ENCODE measurements at places on chromosomes 16 and 17.
A peak's percentile ranks its signal among the peaks of the same experiment; 100 is the strongest.

DNA sequence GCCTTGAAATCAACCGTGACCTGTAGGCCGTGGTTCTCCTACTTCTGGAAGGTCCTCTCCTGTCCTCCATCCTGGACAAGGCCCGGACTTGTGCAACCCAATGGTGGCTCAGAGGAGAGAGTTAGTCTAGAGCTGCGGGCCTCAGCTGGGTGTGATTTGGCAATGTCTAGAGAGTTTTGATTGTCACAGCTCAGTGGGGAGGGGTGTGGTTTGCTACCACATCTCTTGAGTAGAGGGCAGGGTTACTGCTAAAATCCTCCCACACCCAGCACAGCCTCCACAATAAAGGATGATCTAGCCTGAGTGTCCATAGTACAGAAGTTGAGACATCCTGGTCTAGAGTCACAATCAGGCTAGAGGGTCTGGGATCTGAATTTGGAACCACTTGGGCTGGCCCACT lies 40.3 kb downstream of the MYH13 start:
- no peak for DNase-seq

DNA sequence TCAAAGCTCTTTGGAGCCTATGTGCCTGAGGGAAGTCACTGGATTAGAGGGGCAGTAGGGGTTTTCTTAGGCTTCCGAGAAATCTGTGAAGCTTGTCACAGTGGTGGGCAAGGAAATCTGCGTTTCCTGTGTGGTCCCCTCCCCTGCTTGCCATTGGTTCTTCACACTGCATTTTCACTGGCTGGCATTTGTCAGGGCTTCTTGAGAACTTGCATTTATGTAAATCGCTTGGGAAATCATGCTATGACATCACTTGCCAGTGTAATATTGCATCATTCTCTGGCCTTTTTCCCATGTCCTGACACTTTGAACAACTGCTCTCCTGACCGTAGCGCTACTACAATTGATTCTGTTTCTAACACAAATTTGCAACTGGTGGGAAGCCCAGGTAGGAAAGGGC lies 1.8 kb downstream of the CACNG3 start:
- no peak for DNase-seq

DNA sequence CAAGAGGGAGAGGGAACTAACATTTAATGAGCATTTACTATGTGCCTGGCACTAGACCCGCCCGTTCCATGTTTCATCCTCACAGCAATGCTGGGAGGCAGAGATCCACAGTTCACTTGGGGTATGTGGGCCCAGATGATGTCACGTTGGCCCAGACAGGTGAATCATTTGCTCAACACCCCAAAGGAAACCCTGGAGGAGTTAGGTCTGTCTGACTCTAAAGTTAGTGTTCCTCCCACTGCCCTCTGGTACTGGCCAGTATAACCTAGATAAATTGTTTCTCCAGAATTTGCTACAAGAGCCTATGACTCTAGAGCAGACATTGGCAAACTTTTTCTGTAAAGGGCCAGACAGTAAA lies 164.6 kb downstream of the VPS53 start:
- no peak for DNase-seq

DNA sequence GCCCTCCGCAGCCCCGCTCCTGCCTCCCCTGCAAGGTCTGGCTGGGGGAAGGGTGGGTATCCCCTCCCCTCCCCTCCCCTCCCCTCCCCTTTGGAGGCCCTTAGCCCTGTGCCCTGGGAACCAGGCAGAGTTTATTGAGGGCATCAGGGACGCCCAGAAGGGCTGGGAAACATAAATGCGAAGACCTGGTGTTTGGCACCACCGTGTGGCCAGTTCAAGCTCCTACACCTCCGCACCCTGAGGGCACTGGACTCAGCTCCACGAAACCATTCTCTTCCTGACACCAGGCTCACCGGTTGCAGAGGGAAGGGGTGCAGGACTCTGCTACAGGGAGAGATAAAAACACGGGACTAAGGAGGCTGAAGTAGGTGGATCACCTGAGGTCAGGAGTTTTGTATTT lies 1.0 kb upstream of the AIPL1 start:
- DNase-seq = no peak

- DNase-seq = no peak
Observed at GRCh38 chr16:17289674-17290635, 180.8 kb downstream of the XYLT1 start.

GRCh38 chr16:22225060-22225459 lies 19.0 kb downstream of the EEF2K start:
- peak; percentile 40 for DNase-seq

DNA sequence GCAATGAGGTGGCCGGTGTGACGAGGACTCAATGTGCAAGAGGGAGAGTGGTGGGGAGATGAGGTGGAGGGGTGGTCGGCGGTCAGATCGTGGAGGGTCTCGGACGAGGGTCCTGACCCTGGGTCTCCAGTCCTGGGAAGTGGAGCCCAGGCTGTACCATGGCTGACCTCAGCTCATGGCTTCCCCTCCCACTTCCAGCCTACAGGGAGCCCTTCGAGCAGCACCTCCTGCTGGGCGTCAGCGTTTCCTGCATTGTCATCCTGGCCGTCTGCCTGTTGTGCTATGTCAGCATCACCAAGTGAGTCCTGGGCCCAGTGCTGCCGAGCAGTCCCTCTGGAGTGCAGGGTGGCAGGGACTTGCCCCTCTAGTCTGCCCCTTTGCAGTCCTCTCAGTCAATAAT lies 41.8 kb downstream of the IL4R start:
- DNase-seq = no peak

GRCh38 chr17:72134608-72135394 lies 14.0 kb downstream of the SOX9 start:
- DNase-seq = no peak

GRCh38 chr17:44492706-44493272 lies 10.4 kb downstream of the GPATCH8 start:
- no peak for DNase-seq

GRCh38 chr16:3032624-3033023 lies 4.1 kb downstream of the BICDL2 start:
- DNase-seq = no peak

DNA sequence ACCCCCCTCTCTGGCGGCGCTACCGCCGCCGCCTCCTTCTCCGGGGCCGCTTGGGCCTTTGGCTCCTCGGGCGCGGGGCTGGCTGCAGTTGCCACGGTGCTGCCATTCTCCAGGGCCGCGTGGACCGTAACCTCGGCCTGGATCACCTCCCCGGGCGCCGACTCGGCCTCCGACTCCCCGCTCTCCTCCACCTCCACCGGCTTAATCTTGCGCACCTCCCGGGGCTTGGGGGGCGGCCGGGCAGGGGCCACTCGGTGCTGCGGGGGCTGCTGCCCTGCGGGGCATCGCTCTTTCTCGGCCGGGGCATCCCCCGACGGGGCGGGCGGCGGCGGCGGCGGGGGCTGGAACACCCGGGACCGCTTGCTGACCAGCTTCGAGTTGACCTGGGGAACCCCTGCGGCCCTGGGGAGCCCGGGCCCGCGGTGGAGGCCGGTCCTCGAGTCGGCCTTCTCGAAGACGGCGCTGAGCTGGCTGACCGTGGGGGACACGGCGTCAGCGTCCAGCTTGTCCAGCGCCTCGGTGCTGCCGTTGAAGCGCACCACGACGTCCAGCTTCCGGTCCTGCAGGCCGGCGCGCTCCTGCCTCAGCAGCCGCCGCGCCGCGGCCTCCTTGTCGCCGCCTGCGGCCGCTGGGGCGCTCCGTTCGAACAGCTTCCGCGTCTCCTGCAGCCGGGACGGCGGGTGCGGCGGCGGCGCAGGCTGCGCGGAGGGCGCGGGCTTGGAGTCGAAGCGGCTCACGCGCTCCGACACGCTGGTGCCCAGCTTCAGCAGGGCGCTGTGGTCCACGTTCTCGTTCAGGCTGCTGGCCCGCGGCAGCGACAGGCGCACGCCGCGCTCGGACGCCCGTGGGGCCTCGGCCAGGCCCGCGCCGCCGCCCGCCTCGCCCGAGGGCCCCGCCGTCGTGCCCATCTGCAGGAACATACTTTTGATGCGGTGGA lies 792 bp downstream of the PPP1R9B start:
- no peak for DNase-seq

DNA sequence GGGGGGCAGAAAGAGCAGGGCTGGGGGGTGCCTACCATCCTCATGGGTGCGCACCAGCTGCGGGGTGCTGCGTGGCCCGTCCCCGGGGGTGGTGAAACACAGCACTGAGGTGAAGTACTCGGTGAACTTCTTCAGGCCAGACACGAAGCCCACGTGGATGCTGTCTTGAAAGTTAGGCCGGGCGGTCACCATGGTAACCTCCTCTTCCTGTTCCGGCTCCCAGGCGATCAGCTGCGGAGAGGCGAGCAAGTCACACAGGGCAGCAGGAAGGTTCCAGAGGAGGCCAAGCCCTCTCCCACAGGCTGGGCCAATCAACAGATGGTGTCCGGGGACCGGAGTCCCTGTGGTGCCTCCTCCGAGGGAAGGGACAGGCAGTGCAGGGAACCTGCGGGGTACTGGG lies 90.1 kb upstream of the CDC42EP4 start:
- peak; percentile 57 for DNase-seq

All from substantia nigra (tissue), 51 donors.